Activated T-helper 9 cell treated with anti-CD3 and anti-CD28 coated beads, Interleukin-2, amount 50 U/mL, for 16 hours (primary cell): ENCODE measurements at places on chromosomes 12 and 14.
A peak's percentile ranks its signal among the peaks of the same experiment; 100 is the strongest.

DNA sequence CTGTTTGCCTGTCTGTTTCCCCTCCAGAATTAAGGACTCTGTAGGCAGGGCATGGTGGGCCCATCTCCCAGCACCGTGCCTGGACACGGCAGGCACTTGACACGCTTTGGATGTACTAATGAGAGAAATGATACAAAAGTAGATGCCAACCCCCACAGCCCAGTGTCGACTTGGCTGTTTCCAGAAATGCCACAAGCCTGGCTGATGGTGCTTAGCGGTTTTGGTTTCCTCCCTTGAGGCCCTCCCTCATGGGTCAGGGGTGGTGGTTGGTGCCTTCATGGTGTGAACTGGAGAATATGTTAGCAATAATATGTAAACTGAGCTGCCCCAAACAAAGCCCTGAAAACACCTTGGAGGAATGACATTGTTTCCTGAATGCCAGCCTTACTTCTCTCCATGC, 55.5 kb upstream of the ESRRB start:
- DNase-seq: no peak

DNA sequence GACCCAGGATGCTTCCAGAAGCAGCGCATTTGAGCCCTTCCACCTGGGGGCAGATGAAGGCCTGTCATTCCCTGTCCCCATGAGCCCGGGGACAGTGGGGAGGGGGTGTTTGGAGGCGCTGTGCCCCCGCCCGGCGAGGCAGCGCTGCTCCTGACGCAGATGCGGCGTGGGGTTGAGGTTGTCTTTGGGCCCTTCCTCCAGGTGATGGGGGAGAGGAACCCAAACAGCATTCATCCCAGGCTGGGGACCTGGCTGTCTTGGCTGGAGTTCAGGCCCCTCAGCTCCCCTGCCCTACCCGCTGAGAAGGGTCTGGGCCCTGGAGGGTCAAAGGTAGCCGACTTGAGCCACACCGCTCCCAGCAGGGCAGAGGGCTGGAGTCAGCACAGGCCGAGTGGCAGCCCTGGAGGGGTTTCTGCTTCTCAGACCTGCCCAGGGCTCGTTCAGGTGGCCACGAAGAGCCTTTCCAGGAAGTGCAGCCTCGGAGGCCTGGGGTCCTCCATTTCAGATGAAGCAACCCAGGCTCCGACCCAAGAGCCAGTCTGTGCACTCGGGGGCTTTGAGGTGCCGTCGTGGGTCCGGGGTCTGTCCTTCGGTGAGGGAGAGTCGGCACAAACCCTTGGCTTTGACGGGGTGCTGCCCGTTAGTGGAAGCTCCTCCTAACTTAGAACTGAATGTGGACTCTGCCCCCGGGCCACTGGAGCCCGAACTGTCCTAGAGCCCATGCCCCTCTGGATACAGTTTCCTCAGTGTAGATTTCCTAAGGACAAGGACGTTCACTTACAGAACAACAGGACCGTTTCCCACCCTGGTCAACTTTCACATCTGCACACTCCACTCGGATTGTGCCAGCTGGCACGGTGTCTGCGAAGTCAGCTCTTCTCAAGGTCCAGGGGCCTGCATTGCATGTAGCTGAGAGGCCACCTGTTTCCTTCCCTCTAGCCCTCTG, 16.1 kb downstream of the ACADS start:
- no peak for DNase-seq

- no peak for DNase-seq
Measured at GRCh38 chr12:124673801-124674617, 106.6 kb upstream of the NCOR2 start.

DNA sequence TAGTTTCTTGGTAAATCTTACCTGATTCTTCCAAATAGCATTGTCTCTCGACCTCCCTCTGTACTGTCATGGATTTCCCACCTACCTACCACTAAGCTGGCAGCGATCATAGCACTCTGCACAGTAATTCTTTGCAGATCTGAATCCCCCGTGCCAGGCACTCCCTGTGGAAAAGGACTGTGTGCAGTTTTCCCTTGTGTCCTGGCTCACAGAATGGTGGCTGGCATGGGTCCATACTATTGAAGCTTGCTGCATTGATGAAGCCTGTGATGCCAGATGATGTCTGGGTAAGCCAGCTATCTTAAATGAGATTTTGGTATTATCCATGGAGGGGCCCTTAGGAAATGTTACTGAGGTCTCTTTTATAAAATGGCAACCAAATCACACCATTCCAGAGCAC, 135.7 kb downstream of the RPAP3 start:
- no peak for DNase-seq

GRCh38 chr14:49218436-49219092, 367.6 kb downstream of the RPS29 start:
- DNase-seq: no peak

DNA sequence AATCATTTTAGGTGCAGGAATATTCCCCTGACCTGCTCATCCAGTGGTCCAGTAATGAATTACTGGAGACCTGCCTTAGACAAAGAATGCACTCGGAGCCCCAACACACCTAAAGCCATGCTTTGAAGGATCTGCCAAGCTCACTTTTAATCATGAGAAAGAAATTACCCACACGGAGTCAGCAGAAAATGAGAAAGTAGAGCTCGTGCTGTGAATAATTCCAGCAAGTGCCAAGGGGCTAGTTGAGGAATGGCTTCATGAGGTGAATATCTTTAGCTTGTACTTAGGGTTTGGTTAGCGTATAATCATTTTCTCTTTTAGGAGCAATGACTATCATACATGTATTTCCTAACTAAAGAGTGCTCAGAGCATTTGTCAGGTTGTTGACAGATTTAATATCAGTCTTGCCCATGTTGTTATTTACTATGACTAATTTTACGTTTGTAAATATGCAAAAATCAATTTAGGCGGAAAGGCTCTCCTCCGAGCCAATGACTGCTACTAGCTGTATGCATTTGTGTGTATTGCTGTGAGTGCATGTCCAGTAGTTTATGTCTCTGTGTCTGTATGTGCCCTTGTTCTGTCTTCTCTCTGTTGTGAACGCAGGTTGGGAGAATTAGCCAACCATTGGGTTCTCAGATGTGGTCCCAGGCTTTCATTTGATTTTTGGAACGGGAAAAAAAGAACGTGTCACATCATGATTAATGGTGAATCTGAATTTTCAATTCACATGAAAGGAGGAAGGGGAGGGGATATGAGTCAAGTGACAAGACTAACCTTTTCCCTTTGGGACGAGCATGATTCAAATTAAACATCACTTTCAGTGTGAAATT, 98.4 kb downstream of the RMST start:
- no peak for DNase-seq

DNA sequence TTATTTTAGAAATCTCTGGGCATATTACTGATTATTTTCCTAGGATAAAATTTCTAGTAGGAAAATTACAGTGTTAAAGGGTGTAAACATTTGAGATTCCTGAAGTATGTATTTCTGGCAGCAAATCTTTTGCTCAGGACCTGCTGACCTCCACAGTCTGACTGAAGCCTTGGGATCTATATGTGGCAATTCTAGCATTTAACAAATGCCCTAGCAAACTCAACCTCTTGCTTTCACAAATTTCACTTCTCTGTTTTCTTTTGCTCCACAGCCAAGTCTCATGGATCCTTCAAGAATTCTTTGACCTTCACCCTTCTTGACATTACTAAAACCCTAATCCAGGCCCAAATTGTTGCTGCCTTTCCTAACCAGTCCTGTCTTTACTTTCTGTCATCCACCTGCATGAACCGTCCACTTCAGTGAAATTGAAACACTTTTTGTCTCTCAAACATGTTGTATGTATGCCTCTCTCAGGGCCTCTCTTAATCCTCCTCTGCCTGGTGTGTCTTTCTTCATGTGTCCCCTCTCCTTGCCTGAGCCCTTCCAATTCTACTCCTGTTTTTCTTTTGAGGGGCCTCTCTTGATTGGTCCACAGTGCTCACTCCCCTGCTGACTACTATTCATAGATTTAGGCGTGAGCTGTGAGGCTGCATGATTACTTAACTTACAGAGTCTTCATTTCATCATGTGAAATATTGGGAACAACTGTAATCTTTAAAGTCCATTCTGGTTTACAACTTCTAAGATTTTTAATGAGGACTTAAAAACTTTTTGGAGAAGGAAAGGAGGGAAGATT, 5.1 kb upstream of the DYRK4 start:
- DNase-seq: no peak

- DNase-seq: no peak
Measured at GRCh38 chr12:4663971-4664505, 15.1 kb downstream of the NDUFA9 start.

DNA sequence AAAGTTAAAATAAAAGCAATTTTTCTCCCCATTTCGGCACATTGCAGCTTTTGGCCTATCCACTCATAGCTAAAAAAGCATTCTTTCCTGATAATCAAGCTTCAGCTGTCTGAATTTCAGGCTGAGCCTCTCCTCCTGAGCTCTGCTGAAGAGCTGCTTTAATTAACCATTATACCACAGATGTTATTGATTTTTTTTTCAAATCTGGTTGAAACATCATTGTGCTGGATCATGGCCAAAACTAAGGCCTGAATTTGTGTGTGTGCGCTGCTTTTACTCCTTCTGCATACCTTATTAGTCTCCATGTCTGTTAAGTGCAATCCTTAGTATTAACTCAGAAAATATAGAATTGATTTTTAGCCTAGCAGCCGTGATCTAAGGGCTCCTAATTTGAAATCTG, 52.3 kb downstream of the MBIP start:
- no peak for DNase-seq

- no peak for DNase-seq
Measured at GRCh38 chr14:48788771-48789170, 797.4 kb downstream of the RPS29 start.

GRCh38 chr14:53044486-53044885, 93.6 kb upstream of the FERMT2 start:
- no peak for DNase-seq

DNA sequence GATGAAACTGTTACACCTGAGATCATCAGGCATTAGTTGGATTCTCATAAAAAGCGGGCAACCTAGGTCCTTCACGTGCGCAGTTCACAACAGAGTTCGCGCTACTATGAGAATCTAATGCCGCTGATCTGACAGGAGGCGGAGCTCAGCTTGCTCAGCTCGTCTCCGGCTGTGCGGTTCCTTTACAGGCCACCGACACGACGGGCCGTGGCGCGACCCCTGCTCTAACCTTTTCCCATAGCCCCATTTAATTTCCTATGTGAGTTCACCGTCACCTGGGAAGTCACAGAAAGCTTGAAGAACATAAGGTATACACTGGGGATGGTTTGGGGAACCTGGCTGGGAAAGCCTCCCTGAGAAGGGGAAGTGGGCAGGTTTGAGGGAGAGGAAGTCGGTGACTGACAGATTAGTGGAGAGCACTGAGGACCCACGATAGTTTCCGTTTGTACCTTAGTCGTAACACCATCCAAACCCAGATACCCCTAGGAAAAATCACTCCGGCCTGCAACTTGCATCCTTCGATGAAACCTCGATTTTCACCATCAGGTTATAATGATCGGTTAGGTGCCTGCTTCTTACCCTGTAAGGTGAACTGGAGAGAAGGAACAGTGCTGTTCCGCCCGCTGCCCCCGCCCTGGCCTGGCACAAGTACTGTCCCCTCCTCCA, 2.8 kb upstream of the AAAS start:
- peak; percentile 33 for DNase-seq

DNA sequence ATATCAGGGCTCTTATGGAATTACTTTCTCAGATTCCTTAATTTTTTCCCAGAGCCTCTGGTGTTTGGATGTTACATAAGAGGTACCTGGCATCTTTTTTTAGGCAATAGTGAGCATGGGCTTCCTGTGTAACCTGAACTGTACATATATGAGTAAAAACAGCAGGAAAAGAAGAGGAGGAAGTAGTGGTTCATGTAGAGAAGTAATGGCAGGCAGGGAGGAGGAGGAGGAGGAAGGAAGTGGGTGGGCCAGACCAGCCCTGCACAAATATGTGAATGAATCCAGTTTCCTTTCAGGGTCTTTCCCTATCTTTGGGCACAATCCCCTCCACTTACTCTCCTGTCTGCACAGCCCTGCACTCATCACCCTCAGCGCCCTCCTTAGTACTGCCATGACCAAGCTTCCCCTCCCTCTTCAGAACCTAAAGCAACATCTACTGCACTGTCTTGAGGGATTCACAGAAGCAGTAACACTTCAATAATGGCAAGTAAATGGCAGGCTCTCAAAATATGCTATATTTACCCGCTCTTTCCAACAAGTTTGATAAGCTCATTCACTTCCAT, 40.9 kb upstream of the GSG1 start:
- no peak for DNase-seq

DNA sequence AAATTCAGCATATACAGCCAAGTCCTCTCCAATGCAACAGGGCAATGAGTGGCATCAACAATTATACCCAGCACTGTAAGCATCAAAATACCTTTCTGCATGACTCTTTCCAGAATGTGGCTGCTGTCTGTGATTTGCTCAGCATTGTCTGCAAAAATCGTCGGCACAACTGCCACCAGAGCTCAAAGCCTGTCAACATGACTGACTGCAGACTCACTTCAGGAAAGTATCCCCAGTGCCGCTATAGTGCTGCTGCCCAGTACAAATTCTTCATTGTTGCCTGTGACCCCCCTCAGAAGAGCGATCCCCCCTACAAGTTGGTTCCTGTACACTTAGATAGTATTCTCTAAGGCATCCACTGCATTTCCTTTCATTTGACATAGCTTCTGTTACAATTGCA, 735 bp downstream of the RNASE6 start:
- no peak for DNase-seq

DNA sequence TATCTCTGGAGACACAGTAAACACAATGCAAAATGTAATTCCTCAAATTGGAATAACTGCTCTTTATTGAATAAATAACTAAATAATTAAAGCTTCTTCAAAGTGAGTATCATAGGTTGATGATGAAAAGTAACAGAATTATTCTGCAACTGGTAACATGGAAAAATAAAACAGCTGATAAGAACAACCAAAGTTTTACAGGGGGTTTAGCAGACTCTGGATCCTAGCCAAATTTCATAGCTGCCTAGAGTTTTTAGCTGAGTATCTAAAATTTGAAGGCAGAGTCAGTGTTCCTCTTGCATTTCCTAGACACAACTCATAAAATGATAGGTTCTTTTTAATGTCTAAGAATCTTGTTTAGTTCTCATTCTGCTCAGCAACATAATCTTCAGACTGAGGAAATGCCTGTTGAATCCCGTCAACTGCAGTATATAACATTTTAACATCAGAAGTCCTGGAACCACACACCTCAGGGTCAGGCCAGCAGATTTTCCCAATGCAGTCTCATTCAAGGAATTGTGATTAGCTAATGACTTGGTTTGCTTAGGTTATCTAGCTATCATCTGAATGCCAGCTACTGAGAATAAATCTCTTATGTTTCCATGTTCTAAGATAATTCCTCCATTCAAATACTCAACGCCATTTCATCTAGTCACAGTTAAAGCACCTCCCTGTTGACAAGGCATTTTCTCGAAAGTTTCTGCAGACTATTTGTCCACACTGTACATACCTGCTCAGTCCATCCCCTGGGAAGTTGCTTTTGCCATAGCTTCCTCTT, 411.6 kb downstream of the BCAT1 start:
- no peak for DNase-seq

- DNase-seq: no peak
Measured at GRCh38 chr14:21275261-21275858, 4.5 kb upstream of the RPGRIP1 start.
